ENCODE measurements at places on chromosomes 3 and 15. TPM values are rescaled to one million over a fixed set of nuclear protein-coding genes. Genes with fewer than 3 reads are reported as not detected.

Gene SST
- not detected for total RNA-seq

Gene LMAN1L
- total RNA-seq = not detected

Gene SLC9C1
- total RNA-seq = not detected

Gene SNAPC5
- total RNA-seq = 57.6 TPM

Gene GOLGA8J
- not detected for total RNA-seq

Gene ASB14
- not detected for total RNA-seq

Gene WDR93
- 0.15 TPM for total RNA-seq

Gene LRRIQ4
- not detected for total RNA-seq

Gene TM2D3
- 31.2 TPM for total RNA-seq

Gene CLDN1
- 28.5 TPM for total RNA-seq

Gene EFHB
- 0.63 TPM for total RNA-seq

Gene PRICKLE2
- total RNA-seq = 2.6 TPM

Gene BFSP2
- not detected for total RNA-seq

Gene POC1A
- total RNA-seq = 19.4 TPM

Gene APOD
- 0.82 TPM for total RNA-seq

Gene OIP5
- 16.8 TPM for total RNA-seq

Gene TMEM108
- total RNA-seq = not detected

Gene FOXL2NB
- total RNA-seq = 1.4 TPM

Gene FANCD2OS
- total RNA-seq = not detected

Gene IL17RC
- 16.6 TPM for total RNA-seq

Gene CCR9
- total RNA-seq = not detected

Gene CCR8
- not detected for total RNA-seq

Gene GOLGA8R
- 0.15 TPM for total RNA-seq

Gene SCN5A
- total RNA-seq = 0.63 TPM

Gene NTRK3
- 21.7 TPM for total RNA-seq

Gene IL17RD
- 0.83 TPM for total RNA-seq

Gene HYAL1
- 0.50 TPM for total RNA-seq

Gene RBMS3
- 0.58 TPM for total RNA-seq

Gene LINGO1
- 8.9 TPM for total RNA-seq

Gene SPSB4
- total RNA-seq = 0.20 TPM

Gene TMEM212
- total RNA-seq = not detected

Gene INKA1
- 2.0 TPM for total RNA-seq
